ENCODE measurements at places on chromosomes 1 and 21.

GRCh38 chr1:20439282-20439681, 46.7 kb downstream of the CAMK2N1 start:
- no peak for DNase-seq

DNA sequence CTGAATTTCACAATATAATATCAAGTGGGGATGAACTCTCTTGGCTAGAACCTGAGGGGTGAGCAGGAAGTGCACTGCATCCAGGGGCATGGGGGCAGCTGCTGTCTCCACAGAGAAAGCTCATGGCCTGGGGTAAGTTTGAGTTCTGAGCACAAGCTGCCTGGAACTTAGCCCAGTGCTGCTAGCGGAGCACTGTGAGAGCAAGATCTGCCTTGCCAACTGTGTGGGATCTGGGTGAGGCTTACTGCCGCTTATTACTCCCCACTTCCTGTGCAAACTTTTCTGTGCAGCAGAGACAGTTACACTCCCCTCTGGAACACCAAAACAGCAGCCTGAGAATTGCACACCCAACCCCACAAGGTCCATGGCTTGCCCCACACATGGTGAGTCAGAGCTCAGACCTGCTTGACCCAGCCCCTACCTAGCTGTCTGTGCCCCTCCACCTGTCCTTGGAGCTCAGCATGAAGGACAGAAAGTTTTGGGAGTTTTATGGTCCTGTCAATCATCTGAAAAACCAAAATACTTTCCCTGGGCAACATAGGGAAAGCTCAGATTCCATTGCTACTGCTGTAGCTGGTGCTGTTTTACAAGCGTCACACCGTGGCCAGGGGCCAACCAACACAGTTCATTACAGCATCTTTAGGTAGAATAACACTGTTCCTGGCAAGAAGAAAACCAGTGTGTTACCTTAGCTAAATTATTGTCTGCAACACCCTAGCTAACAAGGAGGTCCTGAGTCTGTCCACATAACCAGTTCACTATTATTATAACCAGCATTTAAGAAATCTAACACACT, 762.1 kb upstream of the NEGR1 start:
- no peak for DNase-seq

DNA sequence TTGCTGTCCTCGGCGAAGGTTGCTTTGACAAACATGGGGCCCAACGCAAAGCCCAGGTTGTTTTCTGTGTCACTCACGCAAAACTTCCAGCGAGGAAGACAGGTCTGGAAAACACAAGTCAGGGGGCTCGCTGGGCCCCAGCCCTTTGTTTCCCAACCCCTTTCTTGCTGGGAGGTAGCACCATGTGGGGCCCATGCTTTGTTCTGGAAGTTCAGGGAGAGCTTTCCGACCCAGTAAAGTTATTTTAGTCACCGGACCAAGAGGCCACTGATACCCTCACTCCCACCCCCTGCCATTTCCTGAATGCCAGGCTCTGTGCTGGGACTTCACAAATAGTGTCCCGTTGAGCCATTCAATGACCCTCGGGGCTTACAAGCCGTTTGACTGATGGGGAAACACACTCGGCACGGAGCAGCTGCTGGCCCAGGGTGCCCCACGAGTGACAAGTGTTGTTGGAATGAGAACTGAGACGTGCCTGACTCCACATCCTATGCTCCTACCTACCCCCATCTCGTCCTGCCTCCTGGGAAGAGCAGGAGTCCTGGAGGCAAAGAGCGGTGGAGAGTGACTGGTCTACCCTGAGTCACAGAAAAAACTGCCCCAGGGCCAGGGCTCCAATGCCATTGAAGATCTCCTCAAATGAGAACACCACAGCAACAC, 52.0 kb downstream of the ECE1 start:
- no peak for DNase-seq

GRCh38 chr1:6166655-6167390, 13.3 kb downstream of the CHD5 start:
- DNase-seq: no peak

DNA sequence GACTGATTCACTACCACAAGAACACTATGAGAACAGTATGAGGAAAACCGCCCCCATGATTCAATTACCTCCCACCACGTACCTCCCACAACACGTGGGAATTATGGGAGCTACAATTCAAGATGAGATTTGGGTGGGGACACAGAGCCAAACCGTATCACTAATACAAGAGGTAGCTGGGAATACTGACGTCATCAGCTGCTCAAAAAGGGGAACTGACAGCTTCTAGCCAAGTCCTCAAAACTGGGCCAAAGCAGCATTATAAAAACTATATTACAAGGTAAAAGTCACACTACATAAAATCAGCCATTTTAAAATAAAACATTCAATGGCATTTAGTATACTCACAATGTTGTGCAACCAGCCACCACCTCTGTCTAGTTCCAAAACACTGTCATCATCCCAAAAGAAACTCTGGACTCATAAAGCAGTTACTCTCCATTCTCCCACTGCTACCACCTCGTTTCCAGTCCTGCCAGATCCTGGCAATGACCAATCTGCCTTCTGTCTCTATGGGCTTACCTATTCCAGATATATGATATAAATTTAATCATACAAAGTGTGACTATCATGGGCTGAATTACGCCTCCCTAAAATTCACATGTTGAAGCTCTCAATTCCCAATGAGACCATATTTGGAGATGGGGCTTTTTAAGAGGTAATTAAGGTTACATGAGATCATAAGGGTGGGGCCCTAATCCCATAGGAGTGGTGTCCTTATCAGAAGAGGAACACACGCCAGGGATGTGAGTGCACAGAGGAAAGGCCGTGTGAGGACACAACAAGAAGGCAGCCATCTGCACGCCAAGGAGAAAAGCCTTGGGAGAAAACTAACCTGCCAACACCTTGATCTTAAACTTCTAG, 192.1 kb downstream of the SETD4 start:
- DNase-seq: no peak

DNA sequence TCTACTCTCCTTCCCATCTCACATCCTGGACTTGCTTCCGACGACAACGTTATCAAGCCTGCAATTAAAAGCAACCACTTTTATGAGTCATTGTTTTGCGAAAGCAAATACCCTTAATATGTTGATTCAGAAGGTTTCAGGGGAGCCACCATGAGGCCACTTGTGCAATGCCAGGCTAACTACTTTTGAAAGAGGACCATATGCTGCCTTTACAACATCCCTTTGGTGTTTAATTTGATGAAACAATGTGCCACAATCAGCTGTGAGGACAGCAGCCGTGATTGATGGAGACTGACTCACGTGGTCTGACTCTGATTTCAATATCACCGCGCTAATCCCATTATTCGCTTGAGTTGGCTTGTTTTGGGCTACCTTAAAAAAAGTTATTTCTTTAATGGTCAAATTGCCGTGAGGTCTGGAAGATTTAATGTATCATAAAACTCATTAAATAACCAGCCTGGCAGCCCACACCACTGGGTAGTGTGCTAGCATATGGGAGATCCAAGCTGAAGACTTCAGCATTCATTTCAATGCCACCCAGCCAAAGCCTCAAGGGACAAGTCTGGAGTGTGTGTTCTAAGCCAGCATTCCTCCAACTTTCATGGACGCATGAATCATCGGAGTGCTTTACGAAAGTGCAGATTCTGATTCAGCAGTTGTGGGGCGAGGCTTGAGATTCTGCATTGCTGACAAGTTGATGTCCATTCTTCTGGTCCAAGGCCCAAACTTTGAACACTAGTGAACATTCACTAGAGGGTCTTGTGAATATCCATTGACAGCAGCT, 73.3 kb upstream of the PAXBP1 start:
- no peak for DNase-seq

GRCh38 chr1:205983925-205984725, 19.1 kb downstream of the RAB7B start:
- DNase-seq: no peak

- DNase-seq: no peak
These were observed 88.5 kb upstream of the DEPDC1 start for GRCh38 chr1:68585351-68585750.

DNA sequence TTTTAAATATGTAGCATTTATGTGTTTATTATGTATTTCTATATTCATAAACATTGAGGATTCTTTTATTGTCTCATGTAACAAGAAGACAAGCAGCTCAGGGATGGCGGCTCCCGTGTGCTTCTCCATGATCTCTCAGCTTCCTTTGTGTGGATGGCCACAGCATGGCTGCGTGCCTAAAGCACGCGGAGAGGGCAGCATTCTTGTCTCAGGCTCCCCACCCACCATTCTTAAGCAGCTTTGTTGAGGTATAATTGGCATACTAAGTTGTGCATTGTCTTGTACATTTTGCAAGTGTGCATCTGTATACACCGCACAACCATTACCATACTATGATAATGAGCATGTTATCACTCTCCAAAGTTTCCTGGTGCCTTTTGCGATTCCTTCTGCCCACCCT, 81.6 kb downstream of the CAMTA1 start:
- DNase-seq: no peak

GRCh38 chr1:205589618-205590456, 42.0 kb downstream of the ELK4 start:
- DNase-seq: no peak

DNA sequence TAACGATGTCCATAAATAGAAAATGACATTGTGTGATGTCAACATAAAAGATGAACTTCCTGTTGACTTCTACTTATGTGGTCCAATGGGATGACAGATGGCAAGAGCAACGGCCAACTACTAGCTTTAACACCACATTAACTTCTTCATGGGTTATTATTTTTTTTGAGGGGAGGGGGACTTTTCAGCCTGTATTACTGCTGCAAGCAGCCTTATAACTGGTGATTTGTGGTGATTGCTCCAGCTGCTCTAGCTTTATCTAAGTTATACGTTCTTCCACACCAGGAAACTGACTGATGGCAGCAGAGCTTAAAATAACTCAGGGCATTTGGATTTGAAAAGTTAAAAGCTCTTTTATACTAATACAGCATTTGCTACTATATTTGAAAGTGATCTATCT, 228.8 kb upstream of the B3GALT2 start:
- no peak for DNase-seq
